Pancreas (tissue), 10 donors: ENCODE measurements at places on chromosomes 4 and X. TPM values are rescaled to one million over a fixed set of nuclear protein-coding genes. Genes with fewer than 3 reads are reported as not detected.

The GC gene
- polyA plus RNA-seq, result 289 TPM

The CHRDL1 gene
- 2.2 TPM for polyA plus RNA-seq

The PRSS12 gene
- polyA plus RNA-seq, result 5.9 TPM

DNA sequence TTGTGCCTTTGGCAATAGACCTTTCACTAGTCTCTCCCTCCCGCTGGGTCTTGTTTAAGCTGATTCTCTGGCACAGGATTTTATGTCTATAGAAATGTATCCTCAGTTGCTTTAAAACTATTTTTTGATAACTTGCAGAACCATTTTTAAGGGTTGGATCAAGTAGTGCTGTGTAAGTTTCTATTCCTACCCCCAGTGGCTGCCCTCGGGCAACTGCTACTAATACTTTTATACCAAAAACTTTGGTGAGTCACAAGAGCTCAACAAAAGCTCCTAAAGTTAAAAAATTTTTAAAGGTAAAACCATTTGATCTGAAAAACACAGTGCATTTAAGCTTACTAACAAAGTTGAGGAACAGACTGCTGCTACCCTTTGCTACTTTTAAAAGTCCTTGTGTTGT is 1460.6 kb upstream of the PCDH7 start:
- DNase-seq, result no peak

DNA sequence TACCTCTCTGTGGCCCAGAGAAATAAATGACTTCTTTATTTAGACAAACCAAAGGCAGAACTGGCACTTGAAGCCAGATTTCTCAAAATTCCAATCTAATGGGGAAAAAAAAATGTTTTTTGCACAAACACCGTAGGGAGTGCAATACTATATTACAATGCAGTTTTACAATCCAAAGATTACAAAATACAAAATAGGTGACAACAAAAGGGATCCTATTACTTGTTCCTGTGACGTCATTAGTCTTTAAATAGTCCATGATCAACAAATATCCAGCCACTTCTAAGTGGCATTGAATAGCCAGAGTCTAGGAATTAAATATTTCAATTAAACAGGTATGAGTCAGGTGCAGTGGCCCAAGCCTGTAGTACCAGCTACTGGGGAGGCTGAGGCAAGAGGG is 3.0 kb upstream of the APBB2 start:
- no peak for DNase-seq

DNA sequence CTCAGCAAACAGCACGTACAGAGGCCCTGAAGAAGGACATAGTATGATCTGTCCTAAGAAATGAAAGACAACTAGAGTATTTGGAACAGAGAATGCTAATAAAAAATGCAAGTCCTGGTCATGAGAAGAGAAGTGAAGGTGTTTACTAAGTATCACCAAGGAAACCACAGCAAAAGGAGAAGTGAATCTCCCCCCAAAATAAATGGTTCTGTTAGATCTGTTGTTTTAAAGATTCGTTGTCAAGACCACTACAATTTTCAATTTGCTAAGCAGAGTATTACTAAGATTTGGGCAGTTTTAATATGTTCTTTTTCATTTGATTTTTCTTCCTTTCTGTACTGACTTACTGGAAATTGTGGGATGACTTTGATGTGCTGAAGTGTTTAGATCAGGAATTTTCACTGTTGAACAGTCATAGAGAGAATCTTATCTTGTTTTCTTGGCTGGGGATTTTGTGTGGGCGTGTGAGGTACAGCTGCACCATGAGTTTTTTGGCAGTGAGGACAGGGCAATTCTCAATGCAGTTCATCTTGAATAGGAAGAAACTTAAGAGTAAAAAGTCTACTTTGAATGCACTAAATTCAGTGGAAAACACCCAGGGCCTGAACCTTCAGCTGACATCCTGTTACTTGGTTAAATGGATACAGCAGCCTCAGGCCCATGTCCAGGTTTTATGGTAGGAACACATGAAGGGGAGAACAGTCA is 132.2 kb downstream of the STIM2 start:
- DNase-seq, result no peak

DNA sequence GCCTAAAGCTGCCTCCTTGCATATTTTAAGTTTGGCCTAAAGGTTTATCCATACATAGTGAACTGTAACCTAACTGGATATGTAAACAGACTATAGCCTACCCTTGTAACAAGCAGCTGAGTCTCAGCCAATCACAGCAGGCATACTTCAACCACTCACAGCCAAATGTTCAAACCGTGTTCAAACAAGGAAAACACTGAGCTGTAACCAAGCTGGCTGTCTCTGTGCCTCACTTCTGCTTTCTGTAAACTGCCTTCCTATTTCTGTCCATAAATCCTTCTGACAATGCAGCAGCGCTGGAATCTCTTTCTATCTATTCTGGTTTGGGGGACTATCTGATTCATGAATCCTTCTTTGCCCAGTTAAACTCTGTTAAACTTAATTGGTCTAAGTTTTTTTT is 16.4 kb downstream of the DSPP start:
- DNase-seq, result no peak

- peak; percentile 71 for DNase-seq
These were observed at the start of gene ARMCX4 for GRCh38 chrX:101485212-101485949. TSS of gene ARMCX4 (plus strand) at chrX:101485456. CDS start at chrX:101488590, 3,134 bp downstream.
